Ovary (tissue), 10 donors: ENCODE measurements at places on chromosomes 4 and X. TPM values are rescaled to one million over a fixed set of nuclear protein-coding genes. Genes with fewer than 3 reads are reported as not detected.

DNA sequence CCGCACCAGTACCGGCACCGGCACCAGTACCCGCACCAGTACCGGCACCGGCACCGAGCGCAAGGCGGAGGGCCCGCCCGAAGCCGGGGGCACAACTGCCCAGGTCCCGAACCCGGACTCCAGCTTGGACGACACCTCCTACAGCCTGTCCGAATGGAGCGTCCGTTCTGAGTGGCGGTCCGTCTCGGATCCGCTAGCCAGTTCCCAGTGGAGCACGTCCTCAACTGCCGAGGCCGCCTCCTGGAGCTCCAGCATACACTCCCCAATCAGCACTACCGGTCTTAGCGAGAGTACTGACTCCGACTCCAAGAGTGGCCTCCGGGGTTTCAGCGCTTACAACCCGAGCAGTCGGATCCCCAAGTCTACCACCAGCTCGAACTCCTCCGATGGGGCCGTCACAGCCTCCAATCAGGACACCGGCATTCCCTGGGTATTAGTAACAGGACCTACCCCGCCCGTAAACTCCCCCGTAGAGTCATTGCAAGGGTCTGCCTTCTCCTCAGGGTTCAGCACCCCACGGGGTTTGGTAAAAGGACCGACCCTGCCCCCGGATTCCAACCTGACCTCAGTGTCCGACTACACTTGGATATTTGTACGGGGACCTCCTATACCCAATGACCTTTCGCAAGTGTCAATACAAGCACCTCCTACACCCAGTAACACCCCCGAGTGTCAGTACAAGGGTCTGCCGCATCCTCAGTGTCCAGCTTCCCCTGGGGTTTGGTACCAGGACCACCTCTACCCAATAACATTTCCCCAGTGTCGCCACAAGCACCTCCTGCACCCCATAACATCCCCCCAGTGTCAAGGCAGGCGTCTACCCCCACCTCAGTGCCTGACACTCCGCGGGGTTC is 721 bp upstream of the MAOA start:
- peak overlapping the region; percentile 60 for H3K4me3 ChIP-seq
- H3K36me3 ChIP-seq = no peaks in the 10 kb centered on the region
- DNase-seq = no peak
- peak overlapping the region; percentile 79 for H3K27ac ChIP-seq
- H3K4me1 ChIP-seq = no peaks in the 10 kb centered on the region

GRCh38 chr4:151962138-151962823 is 201.5 kb upstream of the GATB start:
- H3K4me3 ChIP-seq = no peak overlapping the region
- no peak overlapping the region for H3K27ac ChIP-seq
- no peak for DNase-seq
- no peaks in the 10 kb centered on the region for H3K4me1 ChIP-seq
- H3K27me3 ChIP-seq = no peaks in the 10 kb centered on the region
- no peaks in the 10 kb centered on the region for H3K36me3 ChIP-seq

- no peaks in the 10 kb centered on the region for H3K27me3 ChIP-seq
- DNase-seq = no peak
- H3K4me3 ChIP-seq = no peak overlapping the region
- H3K4me1 ChIP-seq = peaks cover 2% of the 10 kb centered on the region
- H3K27ac ChIP-seq = no peak overlapping the region
Measured at GRCh38 chr4:98905839-98906238, 23.1 kb downstream of the EIF4E start.

Gene TMEM184C
- 22.7 TPM for total RNA-seq

- no peaks in the 10 kb centered on the region for H3K27me3 ChIP-seq
- DNase-seq = no peak
- H3K4me3 ChIP-seq = no peak overlapping the region
- H3K27ac ChIP-seq = no peak overlapping the region
- no peaks in the 10 kb centered on the region for H3K4me1 ChIP-seq
Measured at GRCh38 chr4:139522457-139522856, 33.6 kb downstream of the SETD7 start.

DNA sequence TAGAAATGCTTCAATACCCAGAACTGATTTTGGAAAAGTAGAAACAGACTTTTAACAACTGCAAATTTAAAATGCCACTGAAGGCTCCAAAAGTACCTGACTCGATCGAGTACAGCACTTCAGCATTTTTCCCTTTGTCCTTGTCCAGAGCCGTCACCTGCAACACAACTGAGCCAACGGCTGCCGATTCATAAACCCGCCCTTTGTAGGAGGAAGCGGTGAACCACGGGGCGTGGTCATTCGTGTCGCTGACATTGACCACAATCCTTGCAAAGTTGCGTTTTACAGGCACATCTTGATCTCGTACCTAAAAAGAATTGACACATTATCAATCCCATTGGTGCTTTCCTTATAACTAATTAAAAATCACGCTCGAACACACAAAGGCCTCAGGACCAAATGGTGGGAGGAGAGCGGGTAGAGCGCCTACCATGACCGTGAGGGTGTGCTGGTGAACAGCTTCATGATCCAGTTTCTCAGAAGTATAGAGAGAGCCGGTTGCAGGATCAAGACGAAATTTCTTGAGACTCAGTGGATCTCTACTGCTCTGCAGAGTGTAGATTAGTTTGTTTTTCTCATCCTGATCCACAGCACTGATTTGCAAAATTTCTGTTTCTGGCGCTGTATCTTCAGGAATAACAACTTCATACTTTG is 72.8 kb upstream of the MTNR1A start:
- no peak overlapping the region for H3K27ac ChIP-seq
- no peaks in the 10 kb centered on the region for H3K4me1 ChIP-seq
- no peak for DNase-seq
- no peak overlapping the region for H3K4me3 ChIP-seq
- H3K36me3 ChIP-seq = no peaks in the 10 kb centered on the region
- no peaks in the 10 kb centered on the region for H3K27me3 ChIP-seq

Gene ALG13
- total RNA-seq = 74.6 TPM

DNA sequence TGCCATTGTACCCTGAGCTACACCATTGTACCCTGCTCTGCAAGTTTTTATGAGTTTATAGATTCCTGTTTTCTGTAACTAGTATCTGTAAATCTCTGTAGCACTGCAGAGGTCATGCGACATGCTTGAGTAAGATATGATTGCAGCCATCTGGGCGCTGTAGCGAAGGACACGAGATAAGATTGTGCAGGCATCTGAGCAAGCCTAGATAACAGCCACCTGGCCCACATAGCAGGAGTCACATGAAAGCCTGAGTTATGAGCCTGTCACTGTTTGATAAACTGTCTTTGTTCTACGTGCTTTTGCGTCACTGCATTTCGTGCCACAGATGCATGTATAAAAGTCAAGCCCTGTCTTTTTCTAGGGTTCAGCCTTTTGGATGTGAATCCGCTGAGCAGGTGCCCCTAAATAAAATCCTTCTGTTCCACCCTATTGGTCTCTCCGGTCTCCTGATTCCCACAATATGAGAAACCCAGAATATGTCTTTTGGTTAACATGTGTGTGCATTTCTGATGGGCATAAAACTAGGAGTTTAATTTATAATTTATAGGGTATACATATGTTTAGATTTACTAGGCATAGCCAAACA is 327.6 kb upstream of the MAOA start:
- DNase-seq = no peak
- H3K27me3 ChIP-seq = no peaks in the 10 kb centered on the region
- H3K4me1 ChIP-seq = no peaks in the 10 kb centered on the region
- H3K4me3 ChIP-seq = no peak overlapping the region
- H3K36me3 ChIP-seq = no peaks in the 10 kb centered on the region
- no peak overlapping the region for H3K27ac ChIP-seq

- no peak overlapping the region for H3K4me3 ChIP-seq
- H3K36me3 ChIP-seq = no peaks in the 10 kb centered on the region
- no peaks in the 10 kb centered on the region for H3K4me1 ChIP-seq
- no peak overlapping the region for H3K27ac ChIP-seq
- no peaks in the 10 kb centered on the region for H3K27me3 ChIP-seq
Measured at GRCh38 chr4:107404591-107405300, 315.3 kb downstream of the PAPSS1 start.

Gene ADH7
- total RNA-seq = not detected

DNA sequence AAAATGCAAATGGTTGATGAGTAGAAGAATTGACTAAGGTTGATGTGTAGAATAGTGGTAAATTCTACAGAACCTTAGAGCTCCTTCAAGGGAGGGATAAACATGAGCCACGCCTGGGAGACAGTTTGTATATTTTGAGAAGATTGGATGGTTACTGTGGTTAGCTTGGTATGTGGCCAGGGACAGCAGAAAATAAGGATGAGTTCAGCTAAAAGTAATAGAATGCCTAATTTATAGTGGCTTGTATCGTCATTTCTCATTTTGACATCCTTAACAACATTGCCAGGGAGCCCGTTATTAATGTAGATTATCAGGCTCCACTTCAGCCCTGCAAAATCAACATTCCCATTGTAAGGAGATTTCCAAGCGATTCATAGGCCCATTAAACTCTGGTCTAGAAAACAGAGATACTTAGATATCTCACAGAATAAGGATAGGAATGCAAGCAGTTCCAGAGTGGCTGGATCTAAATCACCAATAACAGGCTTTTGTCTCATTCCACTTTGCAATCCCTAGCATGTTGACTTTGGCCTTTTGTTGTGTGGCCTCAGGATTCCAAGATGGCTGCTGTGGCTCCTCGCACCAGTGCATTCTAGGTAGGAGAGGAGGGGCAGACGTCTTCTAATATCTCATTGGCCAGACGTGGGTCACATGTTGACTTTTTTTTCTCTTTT is 6.4 kb upstream of the PTTG2 start:
- H3K36me3 ChIP-seq = no peaks in the 10 kb centered on the region
- no peak overlapping the region for H3K27ac ChIP-seq
- no peaks in the 10 kb centered on the region for H3K4me1 ChIP-seq
- no peak for DNase-seq
- no peak overlapping the region for H3K4me3 ChIP-seq
- H3K27me3 ChIP-seq = no peaks in the 10 kb centered on the region

DNA sequence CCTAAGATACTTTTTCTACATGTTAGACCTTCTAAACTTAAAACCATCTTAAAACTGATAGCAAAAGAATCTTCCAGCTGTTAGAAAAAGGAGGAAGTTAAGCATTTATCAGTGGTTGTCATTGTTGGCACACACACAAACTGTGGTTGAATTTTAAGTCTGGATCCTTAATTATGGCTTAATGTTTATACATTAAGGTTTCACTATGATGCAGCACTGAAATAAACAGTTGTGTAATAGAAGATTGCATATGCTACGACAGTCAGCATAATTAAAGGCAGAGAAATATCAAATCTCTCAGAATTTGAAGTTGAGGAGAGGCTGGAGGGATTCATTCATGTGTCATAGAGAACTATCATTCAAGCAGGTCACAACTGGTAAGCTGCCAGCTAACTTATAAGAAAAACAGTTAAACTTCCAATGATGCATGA is 32.3 kb downstream of the ADGRA3 start:
- no peak overlapping the region for H3K27ac ChIP-seq
- peaks cover 10% of the 10 kb centered on the region for H3K4me1 ChIP-seq
- no peak for DNase-seq
- H3K4me3 ChIP-seq = no peak overlapping the region

Gene TRIM61
- total RNA-seq = 3.4 TPM

- H3K4me1 ChIP-seq = no peaks in the 10 kb centered on the region
- H3K27ac ChIP-seq = no peak overlapping the region
- no peaks in the 10 kb centered on the region for H3K36me3 ChIP-seq
- DNase-seq = no peak
- no peaks in the 10 kb centered on the region for H3K27me3 ChIP-seq
- no peak overlapping the region for H3K4me3 ChIP-seq
Measured at GRCh38 chr4:187118602-187119120, 395.0 kb upstream of the FAT1 start.

DNA sequence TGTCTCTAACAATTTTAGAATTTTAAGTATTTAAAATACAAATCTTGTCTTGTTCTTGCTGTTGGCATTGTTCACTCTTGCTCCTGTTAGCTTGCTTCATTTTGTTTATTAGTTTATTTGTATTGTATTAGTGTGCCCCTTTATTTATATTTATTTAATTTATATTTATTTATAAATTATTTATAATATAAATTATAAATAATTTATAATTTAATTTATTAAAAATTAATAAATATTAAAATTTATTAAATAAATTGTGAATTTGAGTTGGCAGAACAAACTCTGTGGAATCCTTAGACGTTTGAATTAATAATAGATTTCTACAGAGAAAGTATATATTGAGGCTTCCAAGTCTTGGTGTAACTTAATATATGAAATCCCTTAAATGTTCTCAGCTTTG is 331.4 kb downstream of the SPOCK3 start:
- H3K27me3 ChIP-seq = no peaks in the 10 kb centered on the region
- DNase-seq = no peak
- H3K4me1 ChIP-seq = no peaks in the 10 kb centered on the region
- H3K4me3 ChIP-seq = no peak overlapping the region

Gene RHOXF2B
- total RNA-seq = 0.12 TPM

DNA sequence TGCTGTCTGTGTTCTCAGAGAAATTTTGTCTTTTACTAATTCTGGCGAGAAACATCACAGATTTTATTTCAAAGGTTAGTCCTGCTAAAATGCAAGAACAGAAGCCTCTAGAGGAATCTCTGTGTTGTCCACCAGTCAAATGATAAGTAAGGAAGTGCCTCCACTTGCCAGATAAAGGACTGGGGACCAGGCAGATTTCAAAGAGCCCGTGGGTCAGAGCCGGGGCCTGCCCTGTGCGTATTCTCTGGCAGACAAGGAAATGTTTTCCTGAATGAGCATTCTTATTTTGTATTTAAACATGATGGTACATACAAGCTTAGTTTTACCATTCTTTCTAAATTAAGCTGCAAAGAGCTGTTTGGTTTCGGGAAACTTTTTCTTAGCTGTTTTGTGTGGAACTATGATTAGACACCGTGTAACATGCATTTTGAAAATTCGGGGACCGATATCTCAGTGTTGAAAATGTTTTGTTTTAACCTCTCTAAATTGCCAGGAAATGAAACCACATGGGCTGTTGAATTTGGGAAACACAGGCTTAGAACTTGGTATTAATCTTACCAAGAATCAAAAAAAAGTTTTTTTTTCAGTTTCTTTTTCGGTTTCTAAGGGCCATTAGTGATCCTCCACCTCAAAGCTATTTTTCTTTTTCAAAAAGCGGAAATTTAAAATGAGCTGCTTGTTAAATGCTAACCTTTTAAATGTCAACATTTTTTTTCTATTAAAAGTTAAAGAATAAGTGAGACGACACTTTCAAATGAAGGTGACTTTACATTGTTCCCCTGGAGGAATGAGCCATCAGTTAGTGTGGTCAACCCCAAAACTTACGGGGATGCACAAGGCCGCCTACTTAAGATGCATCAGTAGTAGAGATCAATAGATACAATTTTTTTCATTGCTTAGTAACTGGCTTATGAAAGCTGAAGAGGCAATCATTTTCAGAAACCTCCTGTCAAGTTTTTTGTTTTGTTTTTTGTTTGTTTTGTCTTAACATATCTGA is 89.6 kb upstream of the MTM1 start:
- H3K27me3 ChIP-seq = no peaks in the 10 kb centered on the region
- no peak overlapping the region for H3K27ac ChIP-seq
- DNase-seq = no peak
- peaks cover 11% of the 10 kb centered on the region for H3K4me1 ChIP-seq
- no peak overlapping the region for H3K4me3 ChIP-seq

Gene FAM47B
- not detected for total RNA-seq

GRCh38 chr4:26255989-26256388 is 64.8 kb upstream of the RBPJ start:
- H3K4me3 ChIP-seq = no peak overlapping the region
- H3K36me3 ChIP-seq = no peaks in the 10 kb centered on the region
- H3K4me1 ChIP-seq = no peaks in the 10 kb centered on the region
- no peaks in the 10 kb centered on the region for H3K27me3 ChIP-seq

Gene DRD5
- total RNA-seq = not detected

- H3K36me3 ChIP-seq = no peaks in the 10 kb centered on the region
- DNase-seq = no peak
- H3K4me1 ChIP-seq = peaks cover 4% of the 10 kb centered on the region
- no peak overlapping the region for H3K4me3 ChIP-seq
- no peaks in the 10 kb centered on the region for H3K27me3 ChIP-seq
Measured at GRCh38 chr4:17163156-17163771, 264.8 kb upstream of the LDB2 start.

Gene ARMCX2
- 73.7 TPM for total RNA-seq

Gene RAI2
- 47.8 TPM for total RNA-seq

Gene HSD17B13
- 0.37 TPM for total RNA-seq
